Stimulated activated CD8-positive, alpha-beta memory T cell treated with anti-CD3 and anti-CD28 coated beads, Interleukin-4, amount 100 ng/mL, for 1 hour (primary cell): ENCODE measurements at places on chromosomes 6 and 20.

DNA sequence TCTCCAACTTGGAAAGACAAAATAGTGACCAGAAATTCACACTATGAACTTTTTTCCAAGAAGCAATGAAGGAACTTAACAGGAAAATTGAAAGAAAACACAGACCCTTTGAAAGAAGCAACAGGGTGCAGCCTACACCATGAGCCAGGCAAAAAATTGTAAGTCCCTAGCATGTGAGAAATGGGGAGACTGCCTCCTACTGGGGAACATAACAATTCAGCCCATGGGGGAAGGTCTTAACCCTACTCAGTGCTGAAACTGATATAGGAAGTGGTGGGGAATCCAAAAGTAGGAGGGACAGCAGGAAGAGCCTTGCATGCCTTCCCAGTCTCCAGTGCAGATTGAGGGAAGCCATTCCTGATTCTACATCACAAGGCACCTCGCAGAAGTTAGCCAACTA is 235.1 kb upstream of the UFL1 start:
- no peak for DNase-seq

DNA sequence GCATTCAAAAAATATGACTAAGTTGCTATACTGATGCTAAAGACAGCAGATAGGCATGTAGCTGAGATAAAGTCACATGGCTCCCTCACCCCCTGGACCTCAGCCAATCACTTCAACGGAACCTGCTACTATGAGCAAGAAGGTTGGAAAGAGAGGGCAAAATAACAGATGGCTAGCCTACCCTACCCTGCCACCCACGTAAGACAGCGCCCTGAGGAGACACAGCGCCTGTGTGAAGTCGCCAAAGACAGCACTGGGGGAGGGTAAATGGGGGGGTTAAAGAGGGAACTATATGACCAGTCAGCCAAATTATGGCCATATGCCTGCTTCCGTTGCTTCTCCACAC is 163.2 kb downstream of the RALGAPA2 start:
- no peak for DNase-seq

DNA sequence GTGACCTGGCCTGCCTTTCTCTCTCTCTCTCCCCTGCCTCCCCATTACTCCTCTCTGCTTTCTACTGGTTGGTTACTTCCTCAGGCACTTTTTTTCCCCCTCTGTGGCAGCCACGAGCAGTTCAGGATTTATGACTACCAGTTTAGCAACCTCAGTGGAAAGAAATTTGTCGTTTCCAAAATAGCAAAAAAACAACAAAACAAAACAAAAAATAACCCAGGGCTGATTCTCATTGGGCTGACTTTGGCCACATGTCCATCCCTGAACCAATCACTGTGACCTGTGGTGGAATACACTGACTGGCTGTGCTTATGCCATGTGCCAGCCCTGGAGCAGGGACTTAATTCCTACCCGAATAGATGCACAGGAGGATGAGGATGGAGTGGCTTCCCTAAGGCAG is 137.4 kb downstream of the TFAP2C start:
- DNase-seq = no peak

GRCh38 chr20:63316502-63316921 is 23.5 kb downstream of the COL20A1 start:
- no peak for DNase-seq

DNA sequence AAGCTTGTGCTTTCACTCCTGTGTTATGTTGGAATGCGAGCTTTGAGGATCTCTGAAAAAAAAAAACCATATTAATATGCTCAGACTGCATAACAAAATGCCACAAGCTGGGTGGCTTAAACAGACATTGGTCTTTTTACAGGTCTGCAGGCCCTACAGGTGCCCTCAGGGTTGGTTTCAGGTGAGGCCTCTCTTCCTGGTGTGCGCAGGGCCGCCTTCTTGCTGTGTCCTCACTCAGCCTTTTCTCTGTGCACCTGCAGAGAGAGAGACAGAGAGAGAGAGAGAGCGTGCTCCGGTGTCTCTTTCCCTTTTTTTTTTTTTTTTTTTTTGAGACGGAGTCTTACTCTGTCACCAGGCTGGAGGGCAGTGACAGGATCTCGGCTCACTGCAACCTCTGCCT is 114.1 kb upstream of the SNX9 start:
- DNase-seq = no peak

GRCh38 chr6:49328051-49328744 is 134.9 kb downstream of the MMUT start:
- DNase-seq = no peak

DNA sequence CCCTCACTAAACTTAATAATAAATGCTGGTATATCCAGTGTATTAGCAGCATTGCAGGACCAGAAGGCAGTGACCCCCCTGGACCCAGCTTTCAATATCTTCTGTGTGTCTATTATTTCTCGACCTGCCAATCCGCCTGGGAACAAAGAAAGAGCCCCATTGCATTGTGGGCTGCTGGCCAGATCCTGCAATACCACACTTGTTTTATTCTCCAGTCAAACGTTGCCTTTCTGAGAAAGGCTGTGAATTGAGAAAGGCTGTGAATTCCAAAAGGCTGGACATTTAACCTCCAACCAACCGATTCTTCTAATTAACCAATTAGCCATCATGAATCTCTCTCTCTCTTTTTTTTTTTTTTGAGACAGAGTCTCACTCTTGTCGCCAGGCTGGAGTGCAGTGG is 1.5 kb upstream of the MTO1 start:
- no peak for DNase-seq

DNA sequence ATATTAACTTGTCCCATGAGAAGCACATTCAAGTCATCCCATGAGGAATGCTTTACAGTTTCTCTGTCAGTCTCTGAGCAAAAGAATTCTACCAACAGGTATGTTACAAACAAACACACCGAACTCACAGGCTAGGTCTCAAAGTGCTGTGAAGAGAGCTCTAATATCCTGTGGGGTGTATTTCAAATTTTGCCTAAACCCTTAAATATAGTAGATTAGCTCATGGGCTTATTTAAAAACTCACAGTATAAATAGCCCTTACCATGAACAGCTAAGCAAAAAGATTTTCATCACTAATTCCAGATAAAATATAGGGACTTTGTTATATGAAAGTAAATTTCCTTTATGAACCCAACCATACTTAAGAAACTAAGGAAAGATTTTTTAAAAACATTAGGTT is 77.8 kb downstream of the FILIP1 start:
- DNase-seq = no peak

- DNase-seq = no peak
Measured at GRCh38 chr6:168105813-168106632, 27.0 kb upstream of the FRMD1 start.

GRCh38 chr6:154705471-154706113 is 27.6 kb upstream of the SCAF8 start:
- no peak for DNase-seq

DNA sequence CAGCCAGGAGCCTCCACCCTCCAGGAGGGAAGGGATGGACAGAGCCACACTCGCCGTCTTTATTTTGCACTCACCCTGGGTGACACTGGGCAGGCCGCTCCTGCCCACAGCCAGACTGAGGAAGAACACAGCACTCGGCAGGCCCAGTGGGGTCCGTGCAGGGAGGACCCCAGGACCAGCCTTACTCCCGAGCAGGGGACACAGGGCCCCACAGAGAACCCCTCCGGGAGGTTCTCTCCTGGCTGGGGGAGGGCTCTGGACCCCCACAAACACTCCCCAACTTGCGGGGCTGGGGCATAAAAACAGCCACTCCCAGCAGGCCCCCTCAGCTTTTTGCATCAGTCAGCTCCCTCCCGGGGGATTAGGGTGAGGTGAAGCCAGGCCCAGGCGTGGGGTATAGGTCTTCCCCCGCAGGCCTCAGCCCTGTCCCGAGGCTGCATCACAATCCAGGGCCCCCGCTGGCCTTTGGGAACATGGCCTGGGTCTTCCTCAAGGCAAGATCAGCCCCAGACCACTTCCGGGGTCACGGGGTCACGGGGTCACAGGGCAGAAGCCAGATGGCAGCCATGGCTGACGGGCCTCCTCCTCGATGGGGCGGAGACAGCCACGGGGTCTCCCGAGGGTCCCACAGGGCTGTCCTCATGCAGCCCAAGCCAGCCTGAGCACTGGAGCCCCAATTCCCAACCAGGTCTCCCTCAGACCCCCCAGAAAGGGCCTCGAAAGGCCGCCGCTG is 3.2 kb downstream of the TNFRSF6B start:
- DNase-seq = no peak

DNA sequence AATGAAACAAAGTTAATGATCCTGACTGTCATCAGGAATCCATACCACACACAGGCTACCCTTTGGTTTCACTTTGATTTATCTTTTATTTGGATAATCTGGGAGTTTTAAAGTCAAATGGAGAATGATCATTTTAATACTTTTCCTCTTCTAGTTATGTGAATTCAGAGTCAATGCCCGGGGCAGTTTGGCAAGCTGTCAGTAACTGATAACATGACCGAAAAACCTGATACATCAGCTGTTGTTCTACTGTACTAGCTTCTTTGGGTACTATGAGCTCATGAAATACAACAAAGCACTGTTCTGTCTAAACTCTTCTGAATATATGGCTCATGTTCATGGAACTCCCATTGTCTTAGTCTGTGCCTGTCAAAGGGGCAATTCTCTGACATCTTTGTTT is 30.2 kb downstream of the KLHL31 start:
- DNase-seq = no peak

DNA sequence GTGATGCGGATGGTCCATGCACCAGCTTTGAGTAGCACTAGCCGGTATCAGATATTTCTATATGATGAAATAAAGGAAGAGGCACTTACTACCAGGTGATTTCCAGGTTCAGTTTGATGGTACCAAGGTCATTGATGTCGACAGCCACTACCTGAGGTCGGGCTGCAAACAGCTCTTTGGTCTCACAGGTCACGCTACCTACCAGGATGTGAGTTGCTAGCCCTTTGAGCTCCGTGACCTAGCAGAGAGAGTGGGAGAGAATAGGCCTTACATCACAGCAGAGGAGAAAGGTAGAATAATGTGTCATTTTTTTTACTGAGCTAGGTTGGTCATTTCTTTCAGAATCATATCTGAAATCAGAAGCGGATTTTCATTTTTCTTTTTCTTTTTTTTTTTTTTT is 51.0 kb upstream of the ARMH2 start:
- DNase-seq = no peak

- no peak for DNase-seq
Measured at GRCh38 chr6:160755165-160755564, 53.1 kb downstream of the PLG start.

DNA sequence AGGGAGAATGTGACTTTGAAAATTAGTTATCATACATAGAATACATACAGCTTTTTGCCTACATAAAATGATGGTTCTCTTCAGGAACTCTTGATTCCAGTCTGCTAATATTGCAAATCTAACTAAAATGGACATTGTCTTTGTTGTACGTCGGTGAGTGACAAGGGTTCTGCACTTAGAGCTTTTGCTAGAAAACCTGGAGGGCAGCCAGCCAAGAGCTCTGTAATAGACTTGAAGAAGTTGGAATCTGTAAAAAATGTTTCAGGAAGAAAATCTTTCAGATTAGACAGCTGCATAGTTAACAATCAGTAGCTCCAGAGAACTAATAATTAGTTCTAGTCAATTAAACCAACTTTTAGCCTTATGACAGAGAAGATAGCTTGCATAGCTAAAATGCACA is 138.3 kb downstream of the FLRT3 start:
- DNase-seq = no peak

DNA sequence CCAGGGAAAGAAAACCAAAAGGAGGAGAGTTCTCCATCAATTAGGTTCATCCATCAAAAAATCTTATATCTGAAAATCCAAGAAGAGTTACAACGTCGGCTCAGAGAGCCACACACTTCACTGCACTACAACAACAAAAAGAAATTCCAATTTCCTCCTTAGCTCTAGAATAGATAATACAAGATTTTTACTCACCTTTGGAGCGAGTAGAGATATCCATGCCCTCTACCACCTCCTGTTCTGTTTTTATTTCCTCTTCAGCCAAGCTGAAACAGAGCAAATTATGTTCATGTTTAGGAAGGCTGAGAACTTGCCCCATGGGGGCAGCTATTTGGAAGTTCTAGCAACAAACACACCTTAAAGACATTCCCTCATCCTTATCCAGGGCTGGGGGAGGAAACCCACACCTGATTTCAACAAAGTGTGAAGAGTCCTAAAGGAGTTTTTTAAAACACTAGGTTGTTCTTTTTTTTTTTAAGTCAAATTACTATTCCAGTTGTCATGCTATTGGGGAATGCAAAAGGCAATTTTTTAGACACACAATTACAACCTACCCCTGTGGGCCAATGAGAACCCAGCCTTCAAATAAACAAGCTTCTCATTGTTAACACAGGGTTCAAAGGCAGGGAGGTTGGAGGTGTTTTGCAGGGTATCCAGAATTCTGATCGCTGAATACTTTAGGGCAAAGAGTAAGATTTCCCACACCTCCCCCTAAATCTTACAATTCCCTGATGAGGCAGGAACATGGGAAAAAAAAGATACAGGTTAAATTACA is 8.7 kb downstream of the ZMYND8 start:
- DNase-seq = no peak

GRCh38 chr6:158230967-158231550 is 62.9 kb downstream of the GTF2H5 start:
- no peak for DNase-seq

GRCh38 chr6:11215773-11216172 is 16.7 kb downstream of the NEDD9 start:
- no peak for DNase-seq

GRCh38 chr20:17419479-17420041 is 111.6 kb downstream of the BFSP1 start:
- no peak for DNase-seq

GRCh38 chr20:59613861-59614260 is 9.5 kb downstream of the PHACTR3 start:
- no peak for DNase-seq

DNA sequence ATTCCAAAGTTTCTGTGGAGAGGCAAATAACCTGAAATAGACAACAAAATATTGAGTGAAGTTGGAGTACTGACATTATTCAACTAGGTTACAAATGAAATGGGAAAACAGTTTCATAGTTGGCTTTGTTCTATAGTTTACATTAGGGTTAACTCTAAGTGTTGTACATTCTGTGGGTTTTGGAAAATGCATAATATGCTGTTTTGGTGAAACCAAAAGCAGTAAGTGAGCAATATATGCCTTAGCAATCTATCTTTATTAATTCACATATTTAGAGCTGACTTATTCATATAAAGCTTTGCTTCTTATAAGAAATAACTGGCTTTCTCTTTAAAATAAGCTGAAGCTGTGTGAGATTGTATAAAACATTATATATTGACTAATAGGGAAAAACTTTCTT is 157.5 kb upstream of the AHI1 start:
- DNase-seq = no peak
